Hepatocyte (in vitro differentiated cells): ENCODE measurements at places on chromosomes 3 and 15. TPM values are rescaled to one million over a fixed set of nuclear protein-coding genes. Genes with fewer than 3 reads are reported as not detected.
A peak's percentile ranks its signal among the peaks of the same experiment; 100 is the strongest.

- H3K4me1 ChIP-seq = no peaks in the 10 kb centered on the region
- H3K4me3 ChIP-seq = no peak overlapping the region
- no peak overlapping the region for H3K27ac ChIP-seq
- DNase-seq = no peak
- peaks cover 3% of the 10 kb centered on the region for H3K27me3 ChIP-seq
Observed at GRCh38 chr15:91670108-91670507, 183.4 kb upstream of the SLCO3A1 start.

DNA sequence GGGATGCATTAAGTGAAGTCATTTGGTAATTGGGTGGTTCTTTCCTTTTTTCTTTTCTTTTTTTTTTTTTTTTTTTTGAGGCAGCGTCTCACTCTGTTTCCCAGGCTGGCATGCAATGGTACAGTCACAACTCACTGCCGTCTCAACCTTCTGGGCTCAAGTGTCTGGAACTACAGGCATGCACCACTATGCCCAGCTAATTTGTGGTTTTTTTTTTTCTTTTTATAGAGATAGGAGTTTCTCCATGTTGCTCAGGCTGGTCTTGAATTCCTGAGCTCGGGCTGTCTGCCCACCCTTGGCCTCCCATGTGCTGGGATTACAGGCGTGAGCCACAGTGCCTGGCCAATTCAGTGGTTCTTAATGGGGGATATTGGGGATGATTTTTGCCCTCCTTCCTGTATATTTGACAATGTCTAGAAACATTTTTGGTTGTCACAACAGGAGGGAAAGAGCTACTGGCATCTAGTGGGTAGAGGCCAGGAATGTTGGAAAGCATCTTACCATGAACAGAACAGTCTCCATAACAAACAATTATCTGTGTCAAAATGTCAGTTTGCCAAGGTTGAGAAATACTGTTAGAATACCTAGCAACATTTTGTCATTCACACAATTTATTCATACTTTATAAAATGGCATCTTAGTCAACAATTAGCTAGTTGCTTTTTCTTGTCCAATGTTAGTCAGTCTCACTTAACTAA lies 79.4 kb upstream of the CNTN3 start:
- no peaks in the 10 kb centered on the region for H3K36me3 ChIP-seq
- H3K27me3 ChIP-seq = no peaks in the 10 kb centered on the region
- H3K4me1 ChIP-seq = no peaks in the 10 kb centered on the region
- H3K27ac ChIP-seq = no peak overlapping the region

GRCh38 chr15:55549305-55549704 lies 38.8 kb downstream of the PYGO1 start:
- H3K27ac ChIP-seq = no peak overlapping the region
- no peaks in the 10 kb centered on the region for H3K4me1 ChIP-seq
- no peak for DNase-seq
- H3K4me3 ChIP-seq = no peak overlapping the region

DNA sequence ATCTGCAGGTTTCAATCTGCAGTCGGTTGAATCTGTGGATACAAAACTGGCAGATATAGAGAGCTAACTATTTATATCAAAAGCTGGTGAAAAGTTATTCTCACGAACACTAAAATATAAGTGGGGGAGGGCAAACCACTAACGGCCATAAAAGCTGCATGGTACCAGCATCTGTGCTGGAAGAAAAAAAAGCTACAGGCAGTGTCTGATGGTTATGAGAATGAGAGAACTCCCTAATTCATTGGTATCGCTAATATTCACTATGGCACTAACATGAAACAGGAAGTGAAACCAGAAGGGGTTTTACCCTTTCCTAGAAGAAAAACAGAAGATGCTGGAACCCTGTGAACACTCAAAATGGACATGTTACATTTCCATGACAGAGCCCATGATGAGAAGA lies 15.9 kb downstream of the CEP70 start:
- no peak overlapping the region for H3K27ac ChIP-seq
- H3K4me1 ChIP-seq = no peaks in the 10 kb centered on the region
- H3K27me3 ChIP-seq = no peaks in the 10 kb centered on the region
- no peak for DNase-seq
- H3K4me3 ChIP-seq = no peak overlapping the region
- no peaks in the 10 kb centered on the region for H3K36me3 ChIP-seq

- no peaks in the 10 kb centered on the region for H3K4me1 ChIP-seq
- DNase-seq = peak; percentile 52
- H3K4me3 ChIP-seq = no peak overlapping the region
- H3K36me3 ChIP-seq = no peaks in the 10 kb centered on the region
- H3K27me3 ChIP-seq = no peaks in the 10 kb centered on the region
- no peak overlapping the region for H3K27ac ChIP-seq
Observed at GRCh38 chr3:8996681-8997121, 33.4 kb upstream of the RAD18 start.

DNA sequence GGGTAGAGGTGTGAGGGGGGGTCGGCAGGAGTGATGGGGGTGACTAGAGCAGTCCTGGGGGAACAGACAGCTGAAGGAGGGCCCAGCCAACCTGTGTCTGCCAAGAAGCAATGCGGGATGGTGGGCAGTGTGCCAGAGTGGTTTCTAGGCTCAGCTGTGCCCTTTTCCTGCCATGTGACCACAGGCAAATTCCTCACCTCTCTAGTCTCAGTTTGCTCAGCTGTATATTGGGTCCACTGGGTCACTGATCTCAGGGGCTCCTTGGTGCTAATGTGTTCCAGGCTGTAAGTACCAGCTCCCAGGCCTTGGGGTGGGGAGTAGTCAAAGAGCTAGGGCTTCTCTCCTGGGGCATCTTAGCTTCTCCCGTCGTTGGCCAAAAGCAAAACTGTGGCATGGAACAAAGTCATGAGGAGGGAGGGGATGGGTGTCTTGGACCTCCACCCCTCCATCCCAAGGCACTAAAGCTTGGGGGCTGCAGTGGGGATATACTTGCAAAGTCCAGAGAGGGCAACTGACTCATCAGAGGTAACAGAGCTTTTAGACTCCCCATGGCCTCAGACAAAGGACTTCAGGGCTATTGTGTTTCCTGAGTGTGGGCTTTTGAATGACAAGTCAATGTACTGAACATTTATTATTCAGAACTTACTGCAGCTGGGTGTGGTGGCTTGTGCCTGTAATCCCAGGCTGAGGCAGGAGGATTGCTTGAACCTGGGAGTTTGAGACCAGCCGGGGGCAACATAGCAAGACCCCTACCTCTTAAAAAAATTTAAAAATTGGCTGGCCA lies 20.9 kb downstream of the SMAD6 start:
- H3K4me3 ChIP-seq = no peak overlapping the region
- H3K27me3 ChIP-seq = no peaks in the 10 kb centered on the region
- H3K4me1 ChIP-seq = peaks cover 55% of the 10 kb centered on the region
- no peak for DNase-seq

DNA sequence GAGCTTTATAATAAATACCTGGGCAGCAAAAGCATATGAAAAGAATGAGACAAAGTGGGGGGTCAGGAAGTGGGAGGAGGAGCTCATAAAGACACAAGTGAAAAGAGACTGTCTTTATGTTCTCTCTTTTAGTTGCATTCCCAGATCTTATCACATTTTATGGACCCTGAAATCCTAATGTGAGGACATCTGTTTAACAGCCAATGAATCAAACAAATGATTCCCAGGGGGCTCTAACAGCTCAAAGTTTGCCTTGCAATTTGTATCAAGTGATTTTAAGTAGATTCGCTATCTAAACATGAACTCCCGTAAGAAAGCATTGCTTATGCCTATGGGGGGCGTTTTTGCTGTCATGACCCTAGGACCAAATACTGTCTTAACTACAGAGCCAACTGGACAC lies 332.3 kb upstream of the CNTN4 start:
- H3K4me1 ChIP-seq = no peaks in the 10 kb centered on the region
- H3K4me3 ChIP-seq = no peak overlapping the region
- no peaks in the 10 kb centered on the region for H3K36me3 ChIP-seq
- H3K27me3 ChIP-seq = no peaks in the 10 kb centered on the region

GRCh38 chr15:68700455-68701123 lies 120.1 kb downstream of the ANP32A start:
- H3K27ac ChIP-seq = peak overlapping the region; percentile 49
- peak; percentile 81 for DNase-seq
- H3K4me3 ChIP-seq = no peak overlapping the region
- H3K36me3 ChIP-seq = no peaks in the 10 kb centered on the region
- H3K27me3 ChIP-seq = no peaks in the 10 kb centered on the region
- peaks cover 9% of the 10 kb centered on the region for H3K4me1 ChIP-seq

DNA sequence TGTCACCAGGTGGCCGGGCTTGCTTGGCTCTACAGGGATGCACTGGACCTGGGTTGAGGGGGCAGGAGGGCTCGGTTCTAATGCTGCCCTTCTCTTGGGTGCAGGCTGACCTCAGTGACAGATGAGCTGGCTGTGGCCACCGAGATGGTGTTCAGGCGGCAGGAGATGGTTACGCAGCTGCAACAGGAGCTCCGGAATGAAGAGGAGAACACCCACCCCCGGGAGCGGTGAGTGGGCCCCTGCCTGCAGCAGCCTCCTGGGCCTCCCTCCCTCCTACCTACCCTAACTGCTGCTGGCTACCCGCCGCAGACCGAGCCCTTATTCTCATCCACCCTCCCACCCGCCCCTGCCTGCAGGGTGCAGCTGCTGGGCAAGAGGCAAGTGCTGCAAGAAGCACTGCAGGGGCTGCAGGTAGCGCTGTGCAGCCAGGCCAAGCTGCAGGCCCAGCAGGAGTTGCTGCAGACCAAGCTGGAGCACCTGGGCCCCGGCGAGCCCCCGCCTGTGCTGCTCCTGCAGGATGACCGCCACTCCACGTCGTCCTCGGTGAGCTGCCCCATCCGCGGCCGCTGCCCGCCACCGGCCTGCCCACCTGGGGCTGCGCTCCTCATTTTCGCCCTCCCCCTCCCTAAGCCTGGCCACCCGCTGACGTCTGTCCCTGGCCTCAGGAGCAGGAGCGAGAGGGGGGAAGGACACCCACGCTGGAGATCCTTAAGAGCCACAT lies 5.6 kb downstream of the FES start:
- no peaks in the 10 kb centered on the region for H3K27me3 ChIP-seq
- H3K36me3 ChIP-seq = no peaks in the 10 kb centered on the region
- DNase-seq = no peak
- H3K4me1 ChIP-seq = peaks cover 9% of the 10 kb centered on the region
- H3K4me3 ChIP-seq = no peak overlapping the region
- no peak overlapping the region for H3K27ac ChIP-seq

GRCh38 chr3:5565026-5565425 lies 377.5 kb downstream of the EDEM1 start:
- H3K4me3 ChIP-seq = no peak overlapping the region
- no peaks in the 10 kb centered on the region for H3K4me1 ChIP-seq
- no peaks in the 10 kb centered on the region for H3K36me3 ChIP-seq
- peak; percentile 17 for DNase-seq
- H3K27ac ChIP-seq = no peak overlapping the region

GRCh38 chr3:195794708-195795107 lies 17.0 kb downstream of the MUC4 start:
- no peaks in the 10 kb centered on the region for H3K27me3 ChIP-seq
- H3K4me1 ChIP-seq = no peaks in the 10 kb centered on the region
- DNase-seq = no peak
- no peak overlapping the region for H3K4me3 ChIP-seq
- no peaks in the 10 kb centered on the region for H3K36me3 ChIP-seq

- H3K36me3 ChIP-seq = no peaks in the 10 kb centered on the region
- DNase-seq = no peak
- no peak overlapping the region for H3K4me3 ChIP-seq
- no peaks in the 10 kb centered on the region for H3K27me3 ChIP-seq
- H3K4me1 ChIP-seq = peaks cover 20% of the 10 kb centered on the region
Observed at GRCh38 chr3:69252631-69253030, 130.2 kb upstream of the LMOD3 start.

- no peak for DNase-seq
- H3K27me3 ChIP-seq = no peaks in the 10 kb centered on the region
- H3K4me1 ChIP-seq = peaks cover 44% of the 10 kb centered on the region
- H3K4me3 ChIP-seq = no peak overlapping the region
Observed at GRCh38 chr3:32852146-32852545, 34.3 kb downstream of the TRIM71 start.

GRCh38 chr15:37824717-37825382 lies 109.6 kb upstream of the TMCO5A start:
- H3K4me3 ChIP-seq = no peak overlapping the region
- H3K4me1 ChIP-seq = no peaks in the 10 kb centered on the region
- H3K27me3 ChIP-seq = no peaks in the 10 kb centered on the region
- no peaks in the 10 kb centered on the region for H3K36me3 ChIP-seq

DNA sequence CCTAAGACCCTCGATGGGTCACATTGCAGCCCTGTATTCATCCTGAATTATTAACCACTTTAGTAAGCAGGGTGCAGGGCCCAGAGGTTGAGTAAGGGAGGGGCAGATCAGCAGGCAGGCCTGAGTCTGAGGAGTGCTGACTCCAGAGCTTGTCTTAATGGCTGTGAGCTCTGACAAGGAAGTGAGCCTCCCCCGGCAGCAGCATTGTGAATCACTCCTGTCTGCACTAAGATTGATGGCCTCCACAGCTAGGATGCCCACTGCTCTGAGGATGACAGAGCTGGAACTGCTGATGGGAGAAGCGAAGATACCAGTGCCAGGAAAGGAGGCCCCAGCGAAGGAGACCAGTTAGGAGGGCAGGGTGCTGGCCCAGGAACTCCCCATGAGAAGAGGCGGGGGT lies 46.5 kb upstream of the CCDC174 start:
- no peaks in the 10 kb centered on the region for H3K36me3 ChIP-seq
- peak; percentile 46 for DNase-seq
- peaks cover 8% of the 10 kb centered on the region for H3K4me1 ChIP-seq
- no peak overlapping the region for H3K4me3 ChIP-seq
- H3K27ac ChIP-seq = no peak overlapping the region

- H3K4me3 ChIP-seq = no peak overlapping the region
- H3K36me3 ChIP-seq = no peaks in the 10 kb centered on the region
- H3K27ac ChIP-seq = no peak overlapping the region
- no peak for DNase-seq
- no peaks in the 10 kb centered on the region for H3K4me1 ChIP-seq
Observed at GRCh38 chr15:99090011-99090699, 14.7 kb upstream of the SYNM start.

- no peak overlapping the region for H3K27ac ChIP-seq
- no peak overlapping the region for H3K4me3 ChIP-seq
- H3K36me3 ChIP-seq = no peaks in the 10 kb centered on the region
- no peak for DNase-seq
- H3K27me3 ChIP-seq = no peaks in the 10 kb centered on the region
- H3K4me1 ChIP-seq = no peaks in the 10 kb centered on the region
Observed at GRCh38 chr3:47612178-47612577, 33.5 kb upstream of the CSPG5 start.

CCDC39 gene
- not detected in 2 replicates for total RNA-seq

TRH gene
- not detected in 2 replicates for total RNA-seq

PCLAF gene
- total RNA-seq = 19.2 and 21.2 TPM in 2 replicates

APOD gene
- total RNA-seq = 9.6 and 11.2 TPM in 2 replicates

ASB14 gene
- total RNA-seq = not detected in 2 replicates

GRAMD1C gene
- 2.8 TPM in 2 replicates for total RNA-seq
